Sigmoid colon (tissue), 7 donors: ENCODE measurements at places on chromosomes 12 and 14. TPM values are rescaled to one million over a fixed set of nuclear protein-coding genes. Genes with fewer than 3 reads are reported as not detected.

The CLEC4D gene
- total RNA-seq = not detected

The KRT6C gene
- not detected for total RNA-seq

DNA sequence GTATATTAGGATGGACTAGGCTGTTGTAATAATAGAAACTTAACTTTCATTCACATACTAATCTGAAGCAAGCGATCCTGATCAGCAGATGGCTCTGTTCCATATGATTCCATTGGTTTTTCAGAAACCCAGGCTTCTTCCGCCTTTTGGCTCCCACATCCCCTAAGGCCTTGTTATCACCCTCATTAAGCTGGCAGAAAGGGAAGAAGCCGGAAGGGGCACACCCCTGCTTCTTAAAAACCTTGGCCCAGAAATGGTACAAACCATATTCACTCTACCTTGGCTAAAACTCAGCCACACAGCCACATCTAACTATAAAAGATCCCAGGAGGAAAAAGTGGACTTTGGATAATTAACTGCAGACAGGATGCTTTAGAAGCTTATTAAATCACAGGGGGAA, 329.2 kb downstream of the PCNX1 start:
- no peak for DNase-seq

The LTBP2 gene
- total RNA-seq = 71.2 TPM

DNA sequence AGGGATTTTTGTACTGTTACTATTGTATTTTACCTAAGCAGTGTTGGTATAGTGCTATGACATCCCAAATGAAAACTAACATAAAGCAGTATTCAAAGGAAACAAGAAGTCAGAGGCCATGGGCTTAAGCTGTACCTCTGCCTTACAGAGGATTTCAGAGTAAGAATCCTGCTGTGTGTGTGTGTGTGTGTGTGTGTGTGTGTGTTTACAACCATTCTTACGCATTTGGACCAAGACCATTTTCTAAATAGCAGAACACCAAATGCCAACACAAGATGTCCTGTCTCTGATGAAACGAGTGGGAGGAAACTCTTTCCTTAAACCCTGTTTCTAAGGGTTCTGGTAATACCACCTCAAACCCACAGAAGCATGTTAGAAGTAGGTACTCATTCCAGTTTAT, 64.4 kb downstream of the PPP1R36 start:
- no peak for DNase-seq

DNA sequence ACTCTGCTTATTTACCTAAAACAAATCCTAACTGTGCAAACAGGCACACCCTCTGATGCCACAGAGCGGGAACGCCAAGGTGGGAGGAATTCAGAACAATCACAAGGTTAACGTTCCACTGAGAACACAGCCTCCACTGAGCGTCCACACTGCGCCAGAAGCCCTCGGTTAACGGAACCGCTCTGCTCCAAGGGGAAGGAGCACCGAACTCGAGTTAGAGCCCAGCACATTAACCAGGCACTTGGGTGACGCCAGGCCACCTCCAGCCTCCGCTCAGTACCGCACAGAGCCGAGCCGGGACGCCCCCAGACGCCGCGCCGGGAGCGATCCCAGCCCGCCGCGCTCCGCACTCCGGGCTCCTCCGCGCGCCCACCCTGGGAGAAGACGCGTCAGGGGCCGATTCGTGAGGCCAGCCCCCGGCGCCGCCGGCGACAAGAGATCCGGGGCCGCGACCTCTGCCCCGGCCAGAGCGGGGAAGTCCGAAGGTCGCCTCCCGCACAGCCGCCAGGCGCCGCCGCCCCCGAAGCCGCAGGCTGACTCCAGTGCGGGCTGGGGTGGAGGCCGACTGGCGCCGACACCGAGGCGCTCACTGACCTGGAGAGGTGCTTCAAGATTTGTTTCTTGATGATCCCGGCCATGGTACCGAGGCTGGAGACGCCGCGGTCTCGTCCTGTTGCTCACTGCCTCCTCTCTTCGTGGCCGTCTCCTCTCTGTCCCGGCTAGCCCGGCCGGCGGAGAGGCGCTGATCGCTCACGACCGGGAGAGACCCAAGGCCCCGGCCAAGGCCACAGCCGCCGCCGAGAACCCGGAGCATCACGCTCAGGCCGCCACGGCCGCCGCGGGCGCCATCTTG, 450 bp downstream of the BLTP3B start:
- peak; percentile 74 for DNase-seq

- no peak for DNase-seq
Measured at GRCh38 chr14:76742966-76743365, 18.3 kb upstream of the VASH1 start.

DNA sequence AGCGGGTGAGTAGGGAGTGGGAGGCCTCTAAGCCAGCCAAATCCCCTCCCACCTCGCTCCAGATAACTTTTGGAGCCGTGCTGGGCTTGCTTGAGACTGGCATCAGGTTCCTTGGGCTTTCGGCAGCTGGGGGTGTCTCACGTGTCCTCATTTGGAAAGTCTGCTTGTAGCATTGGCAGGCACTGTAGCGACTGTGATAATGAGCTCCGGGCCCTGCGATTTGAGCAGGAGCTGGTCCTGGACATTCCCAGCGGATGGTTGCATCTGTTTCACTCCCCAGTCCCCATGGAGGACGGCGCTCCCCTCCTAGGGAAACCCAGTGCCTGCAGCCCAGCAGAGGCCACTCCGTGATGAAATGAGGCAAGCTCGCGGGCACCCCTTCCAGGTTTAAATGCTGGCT, 49.4 kb downstream of the DGLUCY start:
- DNase-seq = no peak

DNA sequence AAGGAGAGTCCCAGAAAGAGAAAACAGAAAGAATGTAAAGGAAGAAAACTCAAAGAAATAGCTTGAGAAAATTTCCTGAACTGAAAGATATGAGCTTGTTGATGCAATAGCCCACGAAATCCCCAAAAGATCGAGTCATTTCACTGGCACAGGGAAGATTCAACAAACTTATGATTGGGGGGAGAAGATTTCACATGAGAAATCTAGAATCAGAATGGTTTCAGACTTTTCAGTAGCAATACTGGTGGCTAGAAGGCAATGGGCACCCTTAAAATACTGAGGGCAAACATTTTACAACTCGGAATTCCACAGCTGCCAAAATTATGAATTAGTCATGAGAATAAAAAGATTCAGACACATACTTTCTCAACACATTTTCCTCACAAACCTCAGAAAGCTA, 8.9 kb upstream of the KRT7 start:
- no peak for DNase-seq

GRCh38 chr12:101414533-101415119, 7.1 kb upstream of the ARL1 start:
- DNase-seq = no peak
